Motor neuron (in vitro differentiated cells): ENCODE measurements at places on chromosomes 11 and 22.

GRCh38 chr11:46611526-46612304 lies 5.3 kb downstream of the HARBI1 start:
- ATAC-seq: peak; percentile 45

GRCh38 chr22:38230916-38231315 lies 29.1 kb downstream of the MAFF start:
- ATAC-seq: no peak

GRCh38 chr11:115362997-115363396 lies 141.2 kb downstream of the CADM1 start:
- no peak for ATAC-seq

DNA sequence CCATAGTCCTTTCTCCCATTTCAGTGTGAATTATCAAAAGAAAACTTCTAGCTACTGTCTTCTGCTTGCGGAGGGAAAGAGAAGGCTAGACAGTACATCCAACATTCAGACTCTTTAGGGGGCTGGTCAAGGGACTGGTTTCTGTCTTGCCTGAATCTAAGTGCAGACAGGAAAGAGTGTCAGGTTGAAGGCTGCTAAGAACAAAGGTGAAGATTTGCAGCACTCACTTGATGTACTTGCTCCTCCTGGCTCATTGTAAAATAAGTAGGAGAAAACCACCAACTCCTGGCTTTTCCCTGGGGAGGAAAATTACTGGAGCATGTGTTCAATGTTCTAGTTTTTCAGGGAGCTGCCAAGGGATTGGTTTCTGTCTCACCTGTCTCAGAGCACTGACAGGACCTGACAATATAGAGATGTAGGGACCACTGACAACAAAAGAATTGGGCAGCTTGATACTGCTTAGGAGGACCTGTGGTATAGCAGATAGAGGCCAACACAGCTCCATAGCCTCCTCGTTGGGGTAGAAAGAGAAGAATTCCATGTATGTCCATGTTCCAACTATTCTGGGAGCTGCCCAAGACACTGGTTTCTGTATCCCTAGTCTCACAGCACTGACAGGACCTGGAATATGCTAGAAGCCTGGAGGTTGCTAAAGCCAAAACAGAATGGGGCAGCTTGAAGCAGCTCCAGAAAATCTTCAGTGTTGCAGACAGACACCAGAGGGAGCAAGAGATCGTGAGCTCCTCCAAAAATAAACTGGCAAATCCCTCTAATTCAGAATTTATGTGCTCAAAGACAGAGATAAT lies 39.7 kb upstream of the MMP12 start:
- no peak for ATAC-seq

- ATAC-seq: peak; percentile 63
Measured at GRCh38 chr11:47524291-47524874, 28.5 kb downstream of the CELF1 start.
